Muscle of back (tissue), 13 donors: ENCODE measurements at places on chromosomes 2 and 18.

- peak; percentile 69 for DNase-seq
Observed at GRCh38 chr2:189024901-189025618, 50.9 kb downstream of the COL3A1 start.

- DNase-seq, result no peak
Observed at GRCh38 chr18:10230072-10230471, 224.4 kb upstream of the APCDD1 start.

DNA sequence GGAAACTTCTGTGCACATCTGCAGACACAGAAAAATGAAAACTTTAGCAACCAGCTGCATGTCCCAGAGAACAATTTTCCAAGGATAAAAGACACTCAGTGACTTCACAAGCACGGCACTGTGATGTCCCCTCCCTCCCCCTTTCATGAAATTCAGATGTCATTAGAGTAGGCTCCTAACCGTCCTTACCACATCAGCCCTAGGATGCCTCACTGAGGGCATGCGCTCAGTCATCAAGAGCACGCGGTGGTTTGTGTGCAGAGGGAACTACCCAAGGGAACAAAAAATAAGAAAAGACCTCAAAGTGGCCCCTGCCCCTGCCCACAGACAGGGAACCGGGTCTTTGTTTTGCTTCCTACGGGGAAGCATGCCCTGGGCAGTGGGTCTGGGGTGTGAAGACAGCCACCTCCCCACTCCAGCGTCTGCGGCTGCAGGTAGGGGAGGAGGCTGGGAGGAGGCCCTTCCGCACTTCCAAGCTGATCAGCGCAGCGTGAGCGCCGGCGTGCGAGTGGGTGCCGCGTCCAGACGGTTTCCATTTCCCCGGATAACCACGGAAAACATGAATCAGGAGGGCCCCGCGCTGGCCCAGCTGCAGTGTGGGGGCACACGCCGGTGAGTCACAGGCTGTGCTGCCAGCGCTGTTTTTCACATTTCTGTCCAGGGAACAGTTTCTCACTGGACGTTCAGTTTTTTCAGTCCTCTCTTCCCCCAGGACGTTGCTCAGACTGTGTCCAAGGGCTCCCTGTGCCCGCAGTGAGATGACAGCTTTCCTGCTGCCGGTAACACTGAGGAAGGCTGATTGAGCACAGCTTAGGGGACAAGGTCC, 70.6 kb downstream of the COPS8 start:
- no peak for DNase-seq

GRCh38 chr18:53601344-53601743, 623.1 kb downstream of the MBD2 start:
- no peak for DNase-seq

DNA sequence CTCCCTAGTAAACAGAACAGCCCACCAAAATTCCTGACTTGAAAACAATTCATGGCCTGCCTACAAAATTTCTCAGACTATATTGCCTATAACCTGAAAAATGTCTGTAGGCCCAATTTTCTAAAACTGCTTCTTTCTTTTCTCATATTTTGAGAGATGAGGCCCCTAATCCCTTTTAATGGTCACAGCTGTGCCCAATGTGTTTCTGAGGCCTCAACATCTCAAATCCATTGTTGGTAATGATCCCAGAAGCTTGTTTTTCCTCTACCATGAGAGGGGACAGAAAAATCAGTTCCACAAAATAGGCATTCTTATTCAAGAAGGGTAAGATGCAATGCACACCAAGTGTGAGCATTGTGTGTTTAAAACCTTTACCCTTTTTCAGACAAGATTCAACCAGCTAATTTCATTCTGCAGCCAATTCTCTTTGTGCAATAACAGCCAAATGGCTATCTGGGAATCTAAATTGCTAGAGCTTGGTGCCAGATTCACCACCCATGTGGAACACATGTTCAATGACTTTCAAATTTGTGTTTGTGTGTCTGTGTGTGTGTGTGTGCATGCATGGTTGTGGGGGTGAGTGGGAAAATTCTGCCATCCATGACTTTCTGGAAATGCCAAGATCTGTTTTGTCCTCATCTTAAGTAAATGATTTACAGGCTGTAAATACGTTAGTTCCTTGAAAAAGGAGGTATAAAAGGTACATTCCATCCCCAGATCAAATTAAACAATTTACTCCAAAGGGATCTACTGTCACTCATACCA, 319.5 kb downstream of the TNS1 start:
- peak; percentile 38 for DNase-seq

DNA sequence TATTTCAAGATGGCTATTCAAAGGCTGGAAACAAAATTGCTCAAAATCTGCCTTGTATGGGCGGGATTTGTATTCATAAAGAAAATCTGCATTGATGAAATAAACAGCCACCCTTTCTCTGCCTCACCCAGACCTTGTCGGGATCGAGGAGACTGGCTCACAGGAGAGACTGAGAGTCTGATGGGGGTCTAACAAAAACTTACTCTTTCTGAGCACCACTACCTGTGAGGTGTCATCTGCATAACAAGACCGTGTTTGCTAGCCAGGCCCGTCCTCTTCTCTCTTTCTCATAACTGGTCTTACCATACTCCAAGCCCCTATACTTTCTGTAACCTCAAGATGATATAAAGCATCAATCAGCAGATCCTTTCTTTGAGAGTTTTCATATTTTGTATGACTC, 115.6 kb downstream of the INO80D start:
- DNase-seq, result no peak

DNA sequence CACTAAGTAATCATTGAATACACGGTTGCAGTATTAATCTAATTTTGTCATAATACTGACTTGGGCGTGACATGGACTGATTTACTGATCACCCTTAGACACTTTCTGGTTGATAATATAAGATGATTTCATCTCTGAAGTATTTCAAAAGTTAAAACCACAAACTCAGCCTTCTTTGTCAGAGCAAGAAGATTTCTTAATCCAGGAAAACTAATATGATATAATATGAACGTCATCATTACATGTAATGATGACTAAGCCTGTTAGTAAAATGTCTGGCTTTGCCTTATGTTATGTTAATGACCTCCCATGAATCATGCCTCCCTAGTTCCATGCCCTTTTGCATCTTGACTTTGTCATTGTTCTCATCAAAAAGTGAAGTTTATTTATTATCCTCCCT, 1325.0 kb upstream of the CDH2 start:
- DNase-seq, result peak; percentile 25

- no peak for DNase-seq
Observed at GRCh38 chr18:50917021-50917420, 38.1 kb downstream of the ME2 start.

GRCh38 chr18:50622320-50622719, 62.4 kb downstream of the MAPK4 start:
- no peak for DNase-seq

DNA sequence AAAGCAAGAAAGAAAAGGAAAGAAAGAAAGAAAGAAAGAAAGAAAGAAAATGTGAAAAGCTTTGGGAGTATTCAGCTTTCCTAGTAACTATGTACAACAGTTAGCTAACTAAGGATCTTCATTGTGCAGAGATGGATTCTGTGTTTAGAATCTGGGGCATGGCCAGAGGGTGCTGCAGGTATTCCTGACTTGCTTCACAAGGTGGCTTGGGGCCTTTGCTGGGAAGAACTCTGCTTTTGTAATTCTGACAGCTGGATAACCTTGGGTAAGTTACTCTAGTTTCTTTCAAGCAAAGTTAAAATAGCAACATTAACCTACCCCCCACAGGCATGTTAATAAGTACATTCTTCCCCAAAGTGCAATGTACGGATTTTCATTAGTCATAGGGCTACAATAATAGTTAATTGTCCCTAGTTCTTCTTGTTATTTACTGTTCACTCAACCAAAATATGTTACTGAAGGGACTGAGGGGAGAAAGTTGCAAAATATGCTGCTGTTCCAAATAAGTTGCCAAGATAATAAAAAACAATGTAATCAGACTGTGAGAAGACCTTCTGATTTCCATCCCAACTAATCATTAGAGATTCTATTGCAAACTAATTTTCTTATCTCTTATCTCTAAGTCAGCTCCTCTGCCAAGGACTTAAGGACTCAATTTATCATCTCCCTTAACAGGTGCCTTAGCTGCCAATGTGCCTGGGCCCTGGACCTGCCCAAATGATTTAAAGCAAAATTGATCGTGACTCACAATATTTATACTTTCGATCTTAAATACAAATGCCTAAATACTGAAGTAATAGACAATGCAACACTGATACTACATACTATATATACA, 50.3 kb downstream of the SERPINB8 start:
- no peak for DNase-seq

GRCh38 chr2:46230115-46230571, 67.1 kb upstream of the EPAS1 start:
- no peak for DNase-seq

- DNase-seq, result no peak
Observed at GRCh38 chr18:11113046-11113548, 36.3 kb downstream of the PIEZO2 start.

DNA sequence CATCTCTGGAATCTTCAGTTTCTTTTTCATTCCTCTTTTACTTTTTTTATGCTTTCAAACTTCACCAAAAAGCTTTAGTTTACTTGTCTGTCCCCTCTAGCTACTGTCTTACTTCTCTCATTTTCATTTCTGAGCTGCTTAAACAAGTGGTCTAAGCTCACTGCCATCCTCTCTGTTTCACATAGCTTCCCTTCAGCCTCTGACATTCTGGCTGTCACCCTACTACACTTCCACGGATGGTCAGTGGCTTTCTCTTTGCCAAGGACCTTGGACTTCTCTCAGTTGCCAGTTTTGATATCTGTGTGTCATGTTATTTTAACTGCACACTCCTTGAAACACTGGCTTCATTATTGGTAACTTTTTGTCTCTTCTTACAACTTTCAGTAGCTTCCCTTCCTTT, 176.1 kb downstream of the IKZF2 start:
- DNase-seq, result no peak

DNA sequence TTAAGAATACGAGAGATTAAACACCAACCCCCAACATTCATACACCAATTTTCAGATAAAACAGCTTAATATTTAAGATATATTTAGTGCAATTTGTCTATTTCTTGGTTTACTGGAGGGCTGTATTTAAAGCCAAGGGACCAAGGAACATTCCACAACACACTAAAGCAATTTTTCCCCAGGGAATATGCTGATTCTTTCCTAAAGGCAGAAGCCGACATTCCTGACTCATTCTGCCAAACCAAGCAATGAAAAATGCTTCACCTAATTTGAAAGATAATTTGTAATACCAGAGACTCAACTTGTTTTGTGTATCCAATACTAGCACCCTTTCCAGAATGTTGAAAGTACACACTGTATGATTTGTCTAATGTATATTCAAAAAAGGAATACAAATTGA, 1267.6 kb upstream of the PIK3C3 start:
- no peak for DNase-seq

- peak; percentile 38 for DNase-seq
Observed at GRCh38 chr2:217409949-217410680, 550.3 kb upstream of the TNP1 start.

GRCh38 chr2:52345676-52346075, 1313.7 kb upstream of the NRXN1 start:
- DNase-seq, result peak; percentile 46

DNA sequence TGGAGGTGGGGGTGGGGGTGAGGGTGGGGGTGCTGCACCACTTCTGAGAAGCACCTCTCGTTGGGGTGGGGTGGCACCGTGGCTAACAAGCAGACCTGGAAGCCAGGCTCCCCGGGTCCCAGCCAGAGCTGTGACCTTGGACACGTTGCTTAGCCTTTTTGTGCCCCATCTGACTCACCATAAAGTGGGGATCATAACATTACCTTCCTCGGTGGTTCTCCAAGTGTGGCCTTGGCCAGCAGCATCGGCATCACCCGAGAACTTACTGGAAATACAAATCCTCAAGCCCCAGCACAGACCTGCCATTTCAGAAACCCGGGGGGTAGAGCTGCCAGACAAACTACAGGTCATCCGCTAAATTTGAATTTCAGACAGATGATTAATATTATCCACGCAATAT, 58.7 kb upstream of the SLC66A3 start:
- no peak for DNase-seq

DNA sequence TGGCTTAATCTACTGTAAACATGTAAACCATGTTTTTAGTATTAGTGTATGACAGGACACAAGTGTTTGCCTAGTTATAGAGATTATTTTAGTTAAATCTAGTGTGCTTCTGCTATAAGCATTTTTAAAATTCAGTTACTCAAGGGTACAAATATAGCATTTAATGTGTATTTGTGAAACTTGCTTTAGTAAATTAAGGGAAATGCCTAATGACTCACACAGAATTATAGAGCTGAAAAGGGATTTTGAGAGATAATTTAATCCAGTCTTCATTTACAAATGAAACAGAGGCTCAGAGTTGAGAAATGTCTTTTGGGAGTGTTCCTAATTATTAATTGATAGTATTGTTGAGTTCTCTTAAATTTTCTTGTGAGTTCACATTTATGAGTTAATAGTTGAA, 8.2 kb downstream of the ACTR3 start:
- DNase-seq, result no peak

DNA sequence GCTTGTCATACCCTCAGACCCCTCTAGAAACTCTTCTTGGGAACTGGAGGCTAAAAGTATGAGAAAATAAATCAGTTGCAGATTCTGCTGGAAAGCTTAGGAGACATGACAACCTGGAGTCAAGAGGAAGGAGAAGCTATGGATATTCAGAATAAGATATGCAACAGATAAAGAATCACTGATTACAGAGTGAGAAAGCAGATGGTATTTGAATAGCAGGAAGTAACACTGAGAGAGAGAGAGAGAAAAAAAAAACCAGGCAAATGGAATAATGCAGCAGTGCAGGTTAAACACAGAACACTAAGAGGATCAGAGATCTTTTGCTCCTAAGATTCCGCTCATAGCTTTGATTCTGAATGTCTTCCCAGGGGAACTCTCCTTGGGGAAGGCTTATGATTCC, 1284.1 kb upstream of the NXPH2 start:
- DNase-seq, result no peak

DNA sequence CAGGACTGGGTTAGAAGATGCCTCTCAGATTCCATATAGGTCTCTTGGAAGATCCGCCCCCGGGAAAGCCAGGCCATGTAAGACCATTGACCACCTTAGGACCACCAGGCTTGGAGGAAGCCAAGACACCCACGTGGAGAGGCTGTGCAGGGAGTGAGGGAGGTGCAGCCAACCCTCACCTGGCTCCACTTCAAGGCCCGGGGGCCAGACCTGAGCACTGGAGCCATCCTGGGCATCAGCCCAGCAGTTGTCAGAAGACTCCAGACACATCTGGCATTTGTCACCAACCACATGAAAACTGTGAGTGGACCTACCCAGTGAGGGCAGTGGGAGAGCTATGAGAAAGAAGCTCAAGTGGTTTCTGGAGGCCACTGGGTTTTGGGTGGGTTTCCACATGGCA, 214.4 kb downstream of the MYT1L start:
- DNase-seq, result no peak

- DNase-seq, result no peak
Observed at GRCh38 chr18:49616618-49617328, 54.9 kb downstream of the LIPG start.

GRCh38 chr2:40554665-40555294, 102.9 kb upstream of the SLC8A1 start:
- peak; percentile 45 for DNase-seq

GRCh38 chr2:88590998-88591613, 36.2 kb downstream of the EIF2AK3 start:
- peak; percentile 71 for DNase-seq
